ENCODE measurements at places on chromosomes 11 and 22.

GRCh38 chr11:1054143-1055108, 17.9 kb upstream of the MUC6 start:
- DNase-seq = no peak

DNA sequence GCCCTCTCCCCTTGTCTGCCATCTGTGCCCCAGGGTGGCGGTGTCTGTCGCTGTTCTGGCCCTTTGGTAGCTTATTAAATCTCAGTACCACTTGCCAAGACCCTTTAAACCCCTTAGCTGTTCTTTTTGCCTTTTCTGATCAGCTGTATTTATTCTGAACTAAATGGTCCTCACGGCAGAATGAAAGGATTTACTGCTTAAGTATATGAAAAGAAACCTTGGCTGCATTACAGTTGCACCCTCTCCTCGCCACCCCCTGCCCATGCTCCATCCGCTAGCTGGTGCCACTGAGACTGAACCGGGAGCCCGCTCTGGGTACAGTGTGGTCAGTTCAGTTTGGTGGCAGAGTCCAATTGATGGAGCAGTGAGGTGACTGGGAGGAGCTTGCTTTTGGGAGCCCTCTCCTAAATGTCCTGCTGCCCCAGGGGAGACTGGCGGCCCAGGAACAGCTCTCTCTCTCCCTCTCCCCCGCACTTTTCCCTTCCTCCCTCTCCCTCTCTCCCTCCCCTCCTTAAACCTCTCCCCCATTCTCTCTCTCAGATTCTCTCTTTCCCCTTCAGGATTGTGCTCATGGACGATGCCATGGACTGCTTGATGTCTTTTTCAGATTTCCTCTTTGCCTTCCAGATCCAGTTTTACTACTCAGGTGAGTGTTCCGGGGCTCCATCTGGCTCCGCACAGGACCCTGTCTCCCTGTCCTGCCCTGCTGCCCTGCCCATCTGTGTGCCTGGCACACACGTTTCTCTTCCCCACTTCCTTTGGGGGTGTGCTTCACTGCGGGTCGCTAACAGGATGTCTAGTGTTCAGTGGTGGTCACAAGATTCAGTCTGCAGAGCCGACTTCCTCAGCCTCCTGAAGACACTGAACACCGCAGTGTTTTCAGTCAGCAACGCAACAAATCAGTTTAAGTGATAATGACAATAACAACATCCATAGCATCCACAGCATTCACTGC, 21.8 kb downstream of the ARFGAP2 start:
- DNase-seq = no peak

DNA sequence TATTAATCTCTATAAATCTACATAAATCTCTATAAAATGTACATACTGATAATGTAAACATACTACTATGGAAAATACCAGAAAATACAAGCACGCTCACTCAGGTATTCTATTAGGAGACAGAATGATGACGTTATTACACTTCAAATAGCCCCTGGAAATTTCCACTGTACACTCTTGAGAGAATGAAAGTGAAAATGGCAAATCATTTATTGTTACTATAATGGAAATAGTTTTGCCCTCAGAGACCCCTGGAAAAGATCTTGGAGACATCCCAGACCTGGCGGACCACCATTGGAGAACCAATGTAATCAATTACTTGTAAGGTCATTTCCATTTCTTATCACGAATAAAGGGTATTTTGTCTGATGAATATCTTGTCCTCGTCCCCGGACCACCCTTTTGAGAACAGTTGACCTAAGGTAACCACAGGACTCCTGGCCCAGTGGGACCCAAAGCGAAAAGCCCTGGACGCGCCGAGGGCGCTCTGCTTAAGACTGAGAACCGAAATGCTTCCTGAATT, 509 bp upstream of the PRRG4 start:
- no peak for DNase-seq

DNA sequence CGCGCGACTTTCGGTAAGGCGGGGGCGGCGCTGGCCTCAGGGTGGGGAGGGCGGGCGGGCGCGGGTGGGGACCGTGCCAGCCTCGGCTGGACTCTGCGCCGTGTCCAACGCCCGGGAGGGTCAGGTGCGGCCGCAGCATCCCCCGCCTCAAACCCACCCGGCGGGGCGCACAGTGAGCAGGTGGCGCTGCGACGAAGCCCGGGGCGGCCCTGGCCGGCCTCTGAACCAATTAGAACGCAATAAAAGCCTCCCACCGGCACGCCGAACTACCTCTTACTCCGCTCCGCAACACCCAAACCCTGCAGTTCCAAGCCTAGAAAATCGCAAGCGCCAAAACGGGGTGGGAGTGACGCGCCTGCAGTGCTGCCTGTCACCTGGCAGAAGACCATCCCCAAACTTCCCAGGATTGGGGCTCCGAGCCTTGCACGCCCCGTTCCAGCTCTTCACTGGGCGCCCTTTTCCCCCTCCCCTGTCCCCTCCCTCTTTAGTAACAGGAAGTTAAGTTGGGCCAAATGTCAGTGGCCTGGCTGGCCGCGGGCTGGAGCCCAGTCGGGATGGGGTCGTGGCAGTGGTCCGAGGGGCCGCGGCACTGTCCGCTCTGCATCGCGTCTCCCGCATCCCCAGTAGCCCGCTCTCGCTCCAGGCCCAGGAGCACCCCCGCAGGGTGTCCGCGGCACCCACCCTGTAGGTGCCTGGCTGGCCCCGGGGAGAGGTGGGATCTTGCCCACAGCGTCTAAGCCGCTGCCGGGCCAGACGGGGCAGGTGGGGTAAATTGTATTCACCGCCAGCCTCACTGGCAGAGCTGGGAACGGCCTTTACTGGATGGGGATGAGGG, 541 bp downstream of the MICAL2 start:
- DNase-seq = peak; percentile 14

- peak; percentile 24 for DNase-seq
These were observed 572 bp upstream of the APLP2 start for GRCh38 chr11:130068986-130069658.

DNA sequence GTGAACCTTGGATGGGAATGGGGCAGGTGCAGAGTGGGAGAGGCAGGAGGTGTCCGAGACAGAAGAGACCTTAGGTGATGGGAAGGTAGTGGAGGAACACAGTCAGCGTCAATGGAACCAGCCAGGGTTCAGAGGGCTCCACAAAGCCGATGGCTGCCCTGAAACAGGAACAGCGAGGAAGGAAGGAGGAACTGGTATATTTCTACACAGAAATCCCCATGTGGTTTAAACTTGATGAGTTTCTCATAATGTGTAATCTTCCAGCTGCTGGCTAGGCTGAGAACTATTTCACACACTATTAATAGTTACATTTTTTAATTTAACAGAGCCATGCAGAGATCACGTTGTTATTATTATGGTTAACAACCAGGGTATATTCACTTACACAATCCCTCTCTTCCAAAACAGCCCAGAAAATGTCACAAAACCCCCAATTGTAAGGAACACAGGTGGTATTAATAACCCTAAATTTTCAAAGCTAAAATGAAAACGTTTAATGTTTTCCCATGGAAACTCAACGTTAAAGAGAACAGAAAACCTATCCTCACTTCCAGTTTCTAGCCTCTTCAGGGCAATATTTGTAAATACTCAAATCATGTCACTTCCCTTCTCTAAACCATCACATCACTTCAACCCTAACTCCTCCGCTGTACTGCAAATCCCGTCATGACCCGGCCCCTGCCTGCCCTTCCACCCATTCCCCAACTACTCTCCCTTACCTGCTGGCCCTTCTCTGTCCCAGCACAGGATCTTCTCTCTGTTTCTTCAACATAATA, 74.5 kb upstream of the ARFGAP3 start:
- no peak for DNase-seq

GRCh38 chr22:46794491-46794890, 32.0 kb downstream of the TBC1D22A start:
- no peak for DNase-seq

DNA sequence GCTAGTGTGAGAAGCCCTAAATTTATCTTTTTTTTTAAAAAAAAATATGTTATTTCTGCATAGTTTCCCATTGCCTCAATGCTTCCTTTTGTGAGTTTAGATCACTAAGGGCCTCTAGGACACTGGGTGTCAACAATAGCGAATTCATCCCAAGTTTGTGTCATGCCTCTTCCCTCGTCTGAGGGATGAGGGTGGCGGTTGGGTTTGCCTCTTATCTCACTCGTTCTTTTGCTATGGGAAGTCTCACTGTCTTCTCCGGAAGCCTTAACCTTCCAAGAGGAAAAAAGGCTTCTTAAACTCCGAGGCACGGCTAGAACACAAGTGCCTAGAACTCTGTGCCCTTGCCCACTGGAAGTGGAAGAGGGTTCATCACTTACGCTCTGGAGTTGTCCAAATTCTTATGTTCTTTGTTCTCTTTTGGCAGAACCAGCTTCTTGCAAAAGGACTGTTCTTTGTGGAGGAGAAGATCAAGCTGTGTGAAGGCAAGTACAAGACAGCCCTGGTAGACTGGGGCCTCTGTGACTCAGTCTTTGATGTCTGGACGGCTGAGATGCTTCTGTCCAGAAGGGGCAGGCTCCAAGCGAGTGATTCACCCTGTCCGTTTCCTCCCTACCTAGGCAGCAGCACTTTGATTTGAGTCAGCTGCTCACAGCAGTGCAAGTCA, 78.5 kb downstream of the TRAF6 start:
- DNase-seq = no peak

- DNase-seq = no peak
These were observed 19.8 kb downstream of the MRGPRG start for GRCh38 chr11:3198815-3199214.

DNA sequence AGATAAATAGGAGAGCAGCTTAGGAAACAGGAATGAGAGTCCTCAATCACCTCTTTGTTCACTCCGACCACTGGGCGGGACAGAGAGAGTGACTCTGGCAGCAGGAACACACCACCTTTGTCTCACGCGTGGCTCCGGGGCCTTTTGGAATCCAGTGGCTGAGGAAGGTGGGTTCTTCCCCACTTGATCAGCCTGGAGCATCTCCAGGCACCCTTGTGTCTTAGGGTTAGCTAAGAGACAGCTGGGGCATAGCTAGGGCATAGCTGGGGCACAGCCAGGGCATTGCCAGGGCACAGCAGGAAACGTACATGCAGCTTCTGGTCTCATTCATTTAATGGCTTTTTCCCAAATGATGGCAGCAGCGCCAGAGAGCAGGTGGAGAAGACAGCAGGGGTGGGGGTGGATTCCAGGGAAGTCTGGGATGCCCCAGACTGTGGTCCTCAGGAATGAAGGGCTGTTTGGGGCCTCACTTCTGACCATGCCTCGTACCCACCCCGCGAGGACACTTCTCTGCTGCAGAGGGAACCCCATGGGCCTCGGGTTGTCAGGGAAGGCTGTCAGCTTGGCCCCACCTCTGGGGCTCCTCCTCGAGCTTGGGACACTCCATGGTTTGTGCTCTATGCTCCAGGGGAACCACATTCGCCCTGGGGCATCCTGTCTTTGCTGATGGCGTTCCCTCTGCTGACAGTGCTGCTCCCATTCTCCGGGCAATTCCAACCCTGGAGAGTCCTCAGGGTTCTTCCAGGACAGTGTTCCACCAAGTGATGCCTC, 30.4 kb upstream of the SHANK2 start:
- no peak for DNase-seq

GRCh38 chr11:133605482-133605881, 73.2 kb upstream of the OPCML start:
- no peak for DNase-seq

Measured in stimulated activated CD4-positive, alpha-beta T cell treated with anti-CD3 and anti-CD28 coated beads, Interleukin-15, amount 100 ng/mL, for 1 hour (primary cell).